ENCODE measurements at places on chromosomes 3 and 15.

DNA sequence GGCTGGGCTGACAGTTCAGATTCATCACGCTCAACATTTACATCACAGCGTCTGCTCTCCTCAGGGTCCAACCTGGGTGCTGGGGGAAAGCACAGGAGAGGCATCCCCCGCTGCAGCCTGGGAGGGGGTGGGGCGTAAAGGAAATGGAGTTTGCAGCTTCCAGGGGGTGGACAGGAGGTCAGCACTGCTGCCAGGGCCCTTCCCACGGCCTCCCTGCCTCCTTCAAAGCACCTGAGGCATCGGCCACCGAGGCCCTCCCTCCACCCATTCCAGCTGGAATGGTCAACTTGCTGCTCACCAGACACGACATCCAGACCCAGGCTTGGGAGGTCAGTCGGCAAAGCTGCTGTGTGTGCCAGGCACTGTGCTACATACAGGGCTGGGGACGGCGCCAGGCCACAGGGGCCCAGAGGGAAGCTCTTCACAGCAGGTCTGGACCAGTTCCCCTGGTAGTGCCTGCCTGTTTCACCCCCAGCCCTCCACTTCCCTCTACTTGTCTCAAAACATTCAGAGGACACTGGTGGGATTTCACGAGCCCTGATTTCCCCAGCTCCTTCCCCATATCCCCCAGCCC is 120.7 kb downstream of the ANP32A start:
- no peak for DNase-seq

DNA sequence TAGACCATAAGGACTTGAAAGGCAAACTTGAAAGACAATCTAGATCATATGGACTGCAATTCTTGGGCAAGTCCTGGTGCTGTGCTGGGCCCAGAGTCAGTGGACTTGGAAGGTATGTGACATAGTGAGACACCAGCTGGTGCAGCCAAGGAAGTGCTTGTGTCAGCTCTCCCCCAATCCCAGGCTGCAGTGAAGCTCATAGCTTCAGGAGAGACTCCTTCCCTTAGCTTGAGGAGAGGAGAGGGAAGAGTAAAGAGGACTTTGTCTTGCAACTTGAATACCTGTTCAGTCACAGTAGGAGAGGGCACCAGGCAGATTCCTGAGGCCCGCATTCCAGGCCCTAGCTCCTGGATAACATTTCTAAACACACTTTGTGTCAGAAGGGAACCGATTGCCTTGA is 127.4 kb upstream of the ZPLD1 start:
- no peak for DNase-seq

GRCh38 chr3:38210141-38210757 is 44.9 kb downstream of the OXSR1 start:
- no peak for DNase-seq

DNA sequence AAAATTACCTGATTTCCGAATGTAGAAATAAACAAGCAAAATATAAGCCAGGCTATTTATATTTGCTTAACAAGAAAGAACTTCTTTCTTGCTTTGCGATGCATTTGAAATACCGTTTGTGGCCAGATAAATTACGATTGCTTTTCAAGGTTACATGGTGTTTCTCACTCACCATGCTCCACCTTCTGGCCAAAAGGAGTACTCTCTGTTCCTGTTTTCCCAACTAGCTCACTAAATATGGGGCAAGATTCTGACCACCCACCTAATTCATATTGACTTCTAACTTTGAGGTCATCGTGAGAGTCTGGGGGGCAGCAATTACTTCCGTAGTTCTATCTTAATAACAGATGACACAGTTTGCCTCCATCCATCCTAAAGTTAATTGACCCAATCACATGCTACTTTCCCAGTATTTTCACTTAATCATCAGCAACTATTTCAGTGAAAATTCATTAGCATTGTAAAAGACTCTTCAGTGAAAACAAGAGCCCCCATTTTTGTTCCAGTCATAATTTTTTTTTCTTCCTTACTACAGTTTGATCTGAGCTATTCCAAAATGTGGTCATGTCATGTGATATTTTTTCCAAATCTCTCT is 25.9 kb downstream of the ACP3 start:
- peak; percentile 36 for DNase-seq

- no peak for DNase-seq
These were observed 77.2 kb downstream of the EOMES start for GRCh38 chr3:27644941-27645340.

DNA sequence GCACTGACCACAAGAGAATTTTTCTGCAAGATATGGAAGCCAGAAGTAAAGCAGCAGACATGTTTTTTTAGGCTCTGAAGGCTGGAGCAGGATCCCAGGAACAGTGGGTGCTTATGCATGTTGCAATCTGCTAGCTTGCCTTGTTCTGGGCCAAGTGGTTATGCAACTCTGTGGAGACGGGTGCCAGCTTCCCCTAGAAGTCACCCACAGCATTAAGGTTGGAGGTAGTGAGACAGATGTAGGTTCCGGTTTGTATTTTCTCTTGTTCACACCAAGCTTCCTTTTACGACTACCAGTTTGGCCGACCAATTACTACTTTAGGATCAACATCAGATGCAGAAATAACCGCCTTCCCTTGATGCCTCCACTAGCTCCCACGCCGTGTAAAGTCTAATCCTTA is 11.1 kb downstream of the DPH3 start:
- no peak for DNase-seq

GRCh38 chr15:99474909-99475753 is 90.7 kb upstream of the MEF2A start:
- no peak for DNase-seq

- no peak for DNase-seq
These were observed 359.8 kb upstream of the C2CD4B start for GRCh38 chr15:62524848-62525247.

DNA sequence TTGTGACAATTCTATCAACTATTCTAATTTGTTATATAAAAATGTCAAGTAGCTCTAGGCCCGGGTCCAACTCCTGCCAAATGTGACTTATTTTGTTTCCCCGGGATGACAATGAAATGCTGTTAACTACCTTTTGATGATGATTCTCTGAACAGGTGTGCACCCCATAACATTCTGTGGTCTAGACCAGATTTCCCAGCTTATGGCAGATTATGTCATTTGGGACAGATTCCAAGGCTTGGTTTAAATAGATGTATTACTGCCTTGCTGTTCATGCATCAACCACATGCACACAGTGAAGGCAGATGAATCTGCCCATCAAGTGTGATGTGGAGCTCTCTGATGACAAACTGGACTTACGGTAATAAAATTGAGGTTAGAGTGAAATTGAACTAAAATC is 150.5 kb downstream of the MECOM start:
- no peak for DNase-seq
